AG04450 (cell line): ENCODE measurements at places on chromosomes 7 and 10. TPM values are rescaled to one million over a fixed set of nuclear protein-coding genes. Genes with fewer than 3 reads are reported as not detected.

GRCh38 chr10:122190176-122190943 is 80.7 kb upstream of the BTBD16 start:
- DNase-seq: no peak

The PRKAR2B gene
- polyA plus RNA-seq: 9.1 and 13.0 TPM in 2 replicates

The PRF1 gene
- polyA plus RNA-seq: not detected in 2 replicates

The FAM221A gene
- 3.1 and 3.5 TPM in 2 replicates for polyA plus RNA-seq
